ENCODE measurements at places on chromosomes 2 and 18.

DNA sequence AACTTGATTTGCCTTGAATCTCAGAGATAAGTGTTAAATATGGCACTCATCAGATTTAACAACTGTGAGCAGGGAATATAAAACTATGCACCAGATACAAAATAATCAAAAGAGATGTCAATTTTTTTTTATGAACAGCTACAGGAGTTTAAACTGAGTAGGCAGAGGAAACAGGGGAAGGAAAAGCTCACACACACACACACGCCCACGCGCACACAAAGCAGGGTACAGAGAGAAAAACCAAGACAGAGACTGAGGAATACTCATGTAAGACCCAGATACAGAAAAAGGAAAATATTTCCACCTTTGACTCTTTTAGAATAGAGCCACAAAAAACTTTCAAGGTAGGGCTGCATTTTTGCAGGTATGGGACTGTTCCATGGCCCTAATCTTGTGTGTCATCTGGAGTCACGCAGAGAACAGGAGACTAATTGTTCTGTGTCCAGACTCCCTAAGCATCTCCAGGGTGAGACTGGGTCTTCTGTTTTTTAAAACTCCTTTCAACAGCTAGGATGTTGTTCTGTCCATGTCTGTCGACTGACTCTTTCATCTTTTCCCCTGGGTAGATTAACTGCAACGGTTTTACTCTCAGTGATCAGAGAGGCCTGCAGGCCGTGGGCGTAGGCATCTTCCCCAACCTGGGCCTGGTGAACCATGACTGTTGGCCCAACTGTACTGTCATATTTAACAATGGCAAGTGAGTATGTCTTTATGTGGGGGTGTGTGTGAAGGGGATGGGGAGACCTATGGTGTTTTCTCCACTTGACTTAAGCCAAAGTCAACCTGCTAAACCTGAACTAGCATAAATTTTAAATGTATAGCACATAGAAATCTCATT, 23.0 kb downstream of the SMYD1 start:
- DNase-seq: no peak

- no peak for DNase-seq
Observed at GRCh38 chr18:40222776-40223175, 1732.3 kb upstream of the PIK3C3 start.

DNA sequence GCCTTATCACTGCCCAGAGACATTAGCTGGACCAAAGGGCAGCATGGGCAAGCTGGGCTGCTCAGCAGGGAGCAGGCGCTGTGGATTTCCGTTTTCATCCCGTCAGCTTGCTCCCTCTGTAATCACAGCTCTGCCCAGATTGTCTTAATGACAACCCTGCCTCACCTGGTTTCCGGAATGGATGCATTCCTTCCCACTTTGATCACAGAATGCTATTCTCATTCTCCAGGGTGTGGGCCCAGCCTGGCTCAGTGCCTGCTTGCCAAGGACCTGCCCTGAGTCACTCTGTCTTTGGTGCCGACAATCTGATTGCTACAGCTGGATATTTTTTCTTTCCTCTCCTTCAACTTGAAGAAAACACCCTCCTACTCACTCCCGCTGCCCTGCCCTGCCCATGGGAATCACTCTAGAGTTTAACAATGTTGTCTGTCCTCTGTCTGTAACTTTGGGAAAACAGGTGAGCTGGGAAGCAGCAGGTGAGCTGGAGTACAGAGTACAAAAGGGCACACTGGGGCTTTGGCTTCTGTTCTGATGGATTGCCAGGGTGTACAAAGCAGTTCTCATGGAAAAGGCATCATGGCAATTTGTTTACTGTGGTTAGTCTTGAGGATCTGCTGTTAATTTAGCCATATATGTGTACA, 27.2 kb upstream of the FAM136A start:
- DNase-seq: no peak

GRCh38 chr18:75492852-75493251, 65.3 kb upstream of the SMIM21 start:
- DNase-seq: no peak

DNA sequence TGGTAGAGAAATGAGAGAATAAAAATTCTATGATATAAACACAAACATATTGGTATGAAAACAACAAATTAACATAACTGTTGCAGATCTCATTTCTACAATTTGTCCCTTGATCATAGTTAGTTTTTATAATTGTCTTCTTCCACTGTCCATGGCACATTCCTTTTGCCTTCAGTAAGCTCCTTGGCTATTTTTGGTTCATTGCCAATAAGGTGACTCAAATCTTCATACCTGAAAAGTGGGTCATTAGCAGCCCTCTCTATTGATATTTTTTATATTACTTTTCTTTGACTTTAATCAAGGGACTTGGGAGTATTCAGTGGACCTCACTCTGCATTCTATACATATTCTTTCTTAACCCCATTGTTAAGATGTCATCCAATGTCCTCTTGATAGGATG, 552.9 kb downstream of the TDRD15 start:
- no peak for DNase-seq

GRCh38 chr2:223418604-223419199, 183.5 kb downstream of the SCG2 start:
- DNase-seq: no peak

- DNase-seq: no peak
Observed at GRCh38 chr2:196077821-196078220, 9.2 kb upstream of the DNAH7 start.

DNA sequence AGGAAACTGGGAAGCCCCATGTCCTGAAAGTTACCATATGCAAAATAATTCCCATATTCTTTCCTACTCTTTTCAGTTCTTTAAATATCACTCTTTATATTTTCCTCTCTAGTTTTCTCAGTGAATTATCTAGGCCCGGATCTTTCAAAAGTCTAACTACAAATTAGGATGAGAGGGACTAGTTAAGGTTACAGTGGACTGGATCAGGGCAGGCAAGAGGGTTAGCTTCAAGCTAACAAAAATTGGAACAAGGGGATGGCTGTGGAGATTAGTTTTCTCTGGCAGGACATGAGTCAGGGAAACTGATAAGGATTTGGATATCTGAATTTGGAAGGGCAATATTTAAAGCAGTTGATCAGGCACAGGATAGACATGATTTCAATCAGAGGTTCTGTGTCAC, 30.4 kb upstream of the BBS5 start:
- no peak for DNase-seq

GRCh38 chr2:205053827-205054410, 508.6 kb downstream of the PARD3B start:
- DNase-seq: no peak

GRCh38 chr2:43293744-43294695, 67.6 kb upstream of the ZFP36L2 start:
- peak; percentile 94 for DNase-seq

GRCh38 chr2:236691799-236692167, 122.2 kb downstream of the ACKR3 start:
- no peak for DNase-seq

DNA sequence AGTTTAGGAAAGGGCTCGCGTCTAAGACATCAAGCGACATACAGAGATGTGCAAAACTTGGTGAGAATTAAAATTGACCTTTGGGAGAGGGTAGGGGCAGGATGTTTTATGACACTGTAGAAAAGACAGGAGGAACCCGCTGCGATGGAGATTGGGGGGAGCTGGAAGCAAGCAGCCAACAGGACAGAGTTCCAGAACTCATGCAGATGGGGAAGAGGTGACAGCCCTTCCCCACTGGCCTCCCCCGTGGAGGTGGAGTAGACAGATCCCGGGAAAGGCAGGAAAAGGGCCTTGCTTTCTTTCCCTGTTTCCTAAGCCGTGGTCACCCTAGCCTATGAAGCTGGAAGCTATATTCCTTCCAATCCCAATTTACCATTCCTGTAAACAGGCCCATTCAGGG, 39.1 kb downstream of the ANO7 start:
- no peak for DNase-seq

- DNase-seq: no peak
Observed at GRCh38 chr18:34818064-34818463, 108.0 kb downstream of the DTNA start.

DNA sequence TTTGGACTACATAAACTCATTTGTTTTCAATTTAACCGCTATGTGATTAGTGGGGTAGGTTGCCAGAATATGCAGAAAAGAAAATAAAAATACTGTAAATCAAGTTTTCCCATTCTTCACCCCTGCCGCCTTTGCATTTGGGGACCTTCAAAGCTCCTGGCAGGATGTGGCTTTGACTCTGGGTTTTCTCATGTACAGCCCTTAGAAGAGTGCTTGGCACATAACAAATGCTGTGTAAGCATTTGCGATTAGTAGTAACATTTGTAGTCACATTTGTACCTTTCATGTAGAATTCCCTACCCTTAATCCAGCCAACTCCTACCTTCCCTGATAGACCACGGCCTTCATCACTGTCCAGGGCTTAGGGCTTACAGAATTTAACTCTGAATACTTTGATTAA, 262.6 kb downstream of the MREG start:
- DNase-seq: no peak

GRCh38 chr2:10947005-10947440, 35.3 kb downstream of the KCNF1 start:
- no peak for DNase-seq

GRCh38 chr18:59470561-59471121, 111.6 kb upstream of the LMAN1 start:
- DNase-seq: no peak

GRCh38 chr18:79332646-79333045, 63.1 kb upstream of the NFATC1 start:
- DNase-seq: no peak

DNA sequence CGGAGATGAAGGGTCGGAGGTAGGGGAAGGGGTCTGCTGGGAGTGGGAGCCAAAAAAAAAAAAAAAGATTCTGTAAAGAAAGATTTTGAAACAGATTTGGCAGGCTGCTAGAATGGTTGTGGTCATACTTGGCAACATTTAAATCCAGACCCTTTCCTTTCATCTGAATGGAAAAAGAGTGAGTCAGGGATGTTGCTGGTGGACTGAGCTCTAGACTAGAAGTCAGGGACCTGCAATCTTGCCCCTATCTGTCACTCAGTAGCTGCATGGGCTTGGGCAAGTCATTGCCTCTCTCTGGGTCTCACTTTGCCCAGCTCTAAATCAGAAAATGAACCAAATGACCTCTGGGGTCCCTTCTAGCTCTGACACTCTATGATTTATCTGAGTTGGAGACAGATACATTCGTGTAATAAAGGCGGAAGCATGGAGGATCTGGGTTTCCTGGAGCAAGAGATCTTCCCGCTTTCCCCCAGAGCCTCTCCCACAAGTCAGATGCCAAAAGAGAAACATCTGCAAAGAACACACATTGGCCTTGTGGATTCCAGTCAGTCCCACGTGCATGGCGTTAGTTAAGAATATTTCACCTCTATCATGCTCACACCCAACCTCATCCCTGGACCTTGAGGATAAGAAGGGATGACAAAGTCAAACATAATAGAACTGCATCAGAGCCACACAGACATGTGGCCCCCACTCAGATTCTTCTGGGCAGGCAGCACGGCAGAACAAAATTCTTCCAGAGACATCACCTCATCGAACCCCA, 58.5 kb downstream of the ADD2 start:
- DNase-seq: no peak

GRCh38 chr2:164831887-164832286, 9.7 kb downstream of the COBLL1 start:
- no peak for DNase-seq

DNA sequence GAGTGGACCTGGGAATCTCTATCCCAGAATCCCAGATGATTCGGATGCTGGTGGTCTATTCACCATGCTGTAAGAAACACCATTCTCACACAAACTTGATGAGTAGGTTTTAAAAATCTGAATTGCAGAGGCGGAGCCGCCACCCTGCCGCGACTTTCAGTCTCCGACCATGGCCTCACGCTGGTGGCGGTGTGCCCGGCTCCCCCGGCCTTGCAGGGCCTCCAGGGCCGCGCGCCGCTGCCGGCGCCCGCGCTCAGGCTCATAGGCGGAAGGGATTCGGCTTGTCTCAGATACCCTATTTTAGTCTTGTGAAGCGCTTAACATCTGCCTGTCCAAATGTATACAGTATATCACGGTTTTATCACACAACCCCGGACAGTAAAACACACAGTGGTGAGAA, 2.6 kb upstream of the PPM1B start:
- no peak for DNase-seq

- no peak for DNase-seq
Observed at GRCh38 chr2:162938387-162938786, 99.8 kb upstream of the KCNH7 start.

GRCh38 chr2:55901322-55901721, 22.3 kb downstream of the EFEMP1 start:
- DNase-seq: no peak

- DNase-seq: no peak
Observed at GRCh38 chr2:127953128-127953718, 67.5 kb upstream of the AMMECR1L start.

GRCh38 chr2:226752887-226753286, 46.7 kb downstream of the IRS1 start:
- DNase-seq: no peak

GRCh38 chr18:55452123-55452611, 135.8 kb downstream of the TCF4 start:
- DNase-seq: peak; percentile 31
